Activated CD8-positive, alpha-beta memory T cell treated with anti-CD3 and anti-CD28 coated beads for 48 hours (primary cell): ENCODE measurements at places on chromosomes 12 and 14.

- no peak for DNase-seq
Observed at GRCh38 chr12:55696141-55696540, 11.6 kb downstream of the ITGA7 start.

- DNase-seq: no peak
Observed at GRCh38 chr12:15712823-15713660, 76.1 kb downstream of the EPS8 start.

- no peak for DNase-seq
Observed at GRCh38 chr14:64388533-64389285, 556 bp downstream of the MTHFD1 start.

GRCh38 chr12:112892856-112893255 is 13.9 kb upstream of the OAS1 start:
- no peak for DNase-seq

DNA sequence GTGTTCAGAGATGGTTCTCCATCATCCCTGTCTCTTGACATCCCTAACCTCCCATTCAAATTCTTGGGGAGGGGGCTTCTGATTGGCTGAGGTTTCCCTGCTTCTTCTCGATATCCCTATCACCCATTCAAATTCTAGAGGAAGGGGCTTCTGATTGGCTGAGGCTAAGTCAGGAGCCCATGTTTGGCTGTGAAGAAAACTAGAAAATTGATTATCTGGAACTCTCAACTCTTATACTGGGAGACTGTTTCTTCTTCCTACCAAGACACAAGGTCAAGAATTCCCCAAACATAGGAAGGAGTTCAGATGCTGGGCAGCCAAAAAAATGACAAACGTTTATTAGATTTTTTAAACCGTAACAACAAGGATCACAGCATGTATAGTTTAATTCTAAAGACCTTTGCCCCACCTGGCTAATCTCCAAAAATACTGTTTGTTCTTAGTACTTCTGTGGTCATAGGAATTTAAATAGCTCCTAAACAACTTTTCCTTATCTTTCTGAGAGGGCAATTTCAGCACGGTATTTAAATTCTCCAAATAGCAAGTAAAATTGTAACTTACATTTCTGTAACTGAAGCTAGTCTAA is 26.4 kb downstream of the SPIC start:
- DNase-seq: no peak

DNA sequence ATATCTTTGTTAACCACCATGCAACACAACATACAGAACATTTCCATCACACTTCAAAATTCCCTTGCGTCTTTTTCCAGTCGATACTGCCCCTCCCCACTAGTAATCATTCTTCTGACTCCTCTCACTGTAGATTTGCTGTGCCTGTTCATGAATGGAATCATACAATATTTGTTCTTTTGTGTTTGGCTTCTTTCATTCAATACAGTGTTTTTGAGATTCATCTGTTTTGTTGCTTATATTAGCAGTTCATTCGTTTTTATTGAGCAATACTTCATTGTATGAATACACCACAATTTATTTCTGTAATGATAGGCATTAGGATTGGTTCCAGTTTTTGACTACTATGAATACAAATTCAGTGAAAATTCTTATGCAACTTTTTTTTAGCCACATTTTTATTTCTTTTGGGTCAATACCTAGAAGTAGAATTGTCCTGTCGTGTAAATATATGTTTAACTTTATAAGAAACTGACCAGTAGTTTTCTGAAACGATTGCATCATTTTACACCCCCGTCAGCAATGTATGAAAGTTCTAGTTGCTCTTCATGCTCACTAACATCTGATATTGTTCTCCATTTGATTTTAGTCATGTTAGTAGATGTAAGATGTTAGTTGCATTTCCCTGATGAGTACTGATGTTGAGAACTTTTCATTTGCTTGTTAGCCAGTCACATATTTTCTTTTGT is 127.5 kb downstream of the TGFB3 start:
- no peak for DNase-seq

GRCh38 chr12:63149909-63150712 is 890 bp downstream of the AVPR1A start:
- no peak for DNase-seq

DNA sequence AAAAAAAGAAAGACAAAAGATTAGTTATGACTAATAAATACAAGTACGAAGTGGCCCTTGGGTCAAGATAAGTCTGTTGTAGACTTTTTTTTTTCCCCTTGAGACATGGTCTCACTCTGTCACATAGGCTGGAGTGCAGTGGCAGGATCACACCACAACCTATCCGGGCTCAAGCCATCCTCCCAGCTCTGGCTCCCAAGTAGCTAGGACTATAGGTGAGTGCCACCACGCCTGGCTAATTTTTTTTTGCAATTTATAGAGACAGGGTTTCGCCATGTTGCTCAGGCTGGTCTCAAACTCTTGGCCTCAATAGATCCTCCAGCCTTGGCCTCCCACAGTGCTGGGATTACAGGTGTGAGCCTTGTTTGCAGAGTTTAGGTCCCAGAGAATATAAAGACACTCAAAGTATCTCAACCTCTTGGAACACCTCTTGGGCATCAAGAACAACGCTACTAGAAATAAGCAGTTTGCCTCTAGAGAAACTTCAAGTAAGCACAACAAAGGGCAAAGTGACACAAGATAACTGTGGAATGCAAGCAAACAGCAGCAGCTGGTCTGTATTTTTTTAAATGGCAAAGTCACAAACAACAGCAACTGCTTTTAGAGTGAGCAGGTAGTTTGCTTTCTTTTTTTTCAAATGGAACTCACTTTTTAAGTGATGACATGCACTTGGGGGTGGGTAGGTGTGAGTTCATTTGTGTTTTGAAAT is 3.9 kb upstream of the MDM2 start:
- no peak for DNase-seq

DNA sequence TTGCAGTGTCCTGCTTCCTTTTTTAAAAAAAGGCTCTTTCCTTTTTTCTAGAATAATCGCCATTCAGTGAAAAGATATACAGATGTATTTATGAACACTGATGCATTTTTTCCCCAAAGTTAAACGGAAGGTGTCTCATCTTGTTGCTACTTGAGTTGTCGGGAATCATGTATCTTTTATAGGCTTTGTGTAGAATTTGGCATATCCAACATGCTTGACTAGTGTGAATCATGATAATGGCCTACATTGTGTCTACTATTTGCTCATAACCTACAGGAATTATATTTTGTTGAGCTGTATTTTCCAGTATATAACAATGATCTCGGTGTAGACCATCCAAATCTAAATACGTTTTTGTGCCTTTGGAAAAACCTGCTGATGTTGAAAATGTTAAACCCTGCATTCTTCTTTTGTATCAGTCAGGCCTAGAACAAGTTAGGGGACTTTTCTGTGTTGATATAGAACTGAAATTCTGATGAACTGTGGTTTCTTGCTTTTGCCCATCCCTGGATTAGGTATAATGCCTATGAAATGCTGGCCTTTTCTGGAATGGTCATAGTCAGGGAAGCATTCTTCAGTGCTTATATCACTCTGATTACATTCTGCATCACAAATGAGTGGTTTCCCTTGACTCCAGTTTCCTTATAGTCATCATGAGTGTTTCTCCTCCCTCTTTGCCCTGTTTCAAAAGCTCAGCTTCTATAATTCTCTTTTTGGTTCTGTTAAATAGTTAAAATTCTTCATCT is 10.8 kb downstream of the BMAL2 start:
- DNase-seq: no peak

DNA sequence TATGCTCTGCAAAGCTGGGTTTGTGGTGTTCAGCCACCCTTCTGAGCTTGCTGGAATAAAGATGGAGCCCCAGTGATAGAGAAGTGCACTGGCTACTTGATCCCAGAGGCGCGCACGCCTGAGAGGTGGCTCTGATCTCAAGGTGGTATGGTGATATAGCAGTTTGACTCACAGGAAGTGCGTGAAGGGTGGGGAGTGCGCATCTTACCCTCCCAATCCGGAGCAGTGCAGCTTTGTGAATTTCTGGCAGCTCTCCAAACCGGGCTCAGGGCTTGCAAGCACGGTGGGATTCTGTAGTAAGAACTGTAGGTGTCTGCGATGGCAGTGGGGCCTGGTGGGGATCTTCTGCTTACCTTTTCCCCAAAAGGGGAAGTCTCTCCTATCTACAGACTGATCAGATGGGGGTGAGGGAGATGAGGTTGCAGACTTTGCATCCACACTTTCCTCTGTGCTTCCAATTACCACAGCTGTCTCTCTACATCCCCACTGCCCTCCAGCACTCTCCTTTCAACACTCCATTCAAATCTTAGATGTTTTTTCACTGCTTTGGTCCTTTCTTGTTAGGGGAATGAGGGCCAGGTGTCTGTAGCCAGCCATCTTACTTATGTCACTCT is 197.4 kb upstream of the SLC38A2 start:
- DNase-seq: no peak

GRCh38 chr14:97975962-97976361 is 1178.8 kb downstream of the VRK1 start:
- DNase-seq: no peak

- DNase-seq: no peak
Observed at GRCh38 chr12:46579474-46579873, 206.9 kb upstream of the SLC38A2 start.

DNA sequence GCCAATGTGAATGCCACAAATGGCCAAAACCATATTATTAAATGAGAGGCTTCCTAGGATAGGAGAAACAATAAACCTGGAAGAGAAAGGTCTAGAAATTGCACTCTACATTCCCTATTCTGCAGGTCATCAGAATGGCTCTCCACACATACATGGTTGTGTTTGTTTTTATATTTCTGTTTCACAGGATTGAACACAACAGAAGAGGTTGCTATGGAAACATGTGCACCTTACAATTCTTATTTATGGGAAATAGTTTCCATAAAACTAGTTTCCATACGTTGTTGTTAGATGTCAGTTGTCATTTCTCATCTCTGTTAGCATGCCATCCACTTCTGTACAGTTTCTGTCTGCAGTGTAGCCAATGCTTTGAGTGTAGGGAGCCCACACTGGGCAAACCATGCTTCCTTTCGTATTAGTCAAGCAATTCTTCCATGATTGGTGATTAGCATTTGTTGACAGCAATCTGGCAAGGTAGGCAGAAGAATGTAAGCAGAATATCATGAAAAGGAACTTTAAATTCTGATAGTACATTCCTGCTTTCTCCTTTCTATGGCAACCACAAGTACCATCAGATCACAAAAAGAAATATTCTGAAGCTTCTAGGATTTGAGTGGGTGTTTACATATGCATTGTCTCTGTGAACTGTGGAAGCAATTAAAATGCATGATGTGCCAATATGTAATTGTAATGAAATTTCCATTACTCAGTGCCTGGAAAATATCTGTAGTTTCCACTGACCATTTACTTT is 141.6 kb upstream of the AVPR1A start:
- no peak for DNase-seq

- no peak for DNase-seq
Observed at GRCh38 chr12:124484526-124484953, 82.9 kb downstream of the NCOR2 start.

DNA sequence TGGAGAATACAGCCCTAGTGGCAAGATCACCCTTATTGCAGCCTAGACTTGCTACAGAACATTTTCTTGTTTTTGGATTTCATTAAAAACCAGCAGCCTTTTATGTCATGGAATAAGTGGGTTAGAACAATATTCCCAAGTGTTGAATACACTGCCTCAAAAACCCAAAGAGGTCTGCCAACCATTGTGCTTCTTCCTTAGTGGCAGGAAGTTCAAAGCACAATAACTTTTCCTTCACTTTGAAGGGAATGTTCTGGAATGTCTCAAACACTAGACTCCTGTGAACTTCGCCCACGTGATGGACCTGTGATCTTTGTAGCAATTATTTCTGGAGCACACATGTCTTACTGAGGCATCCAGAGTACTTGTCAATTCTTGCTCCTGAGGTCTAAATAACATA is 8.5 kb downstream of the SLC17A8 start:
- DNase-seq: no peak

DNA sequence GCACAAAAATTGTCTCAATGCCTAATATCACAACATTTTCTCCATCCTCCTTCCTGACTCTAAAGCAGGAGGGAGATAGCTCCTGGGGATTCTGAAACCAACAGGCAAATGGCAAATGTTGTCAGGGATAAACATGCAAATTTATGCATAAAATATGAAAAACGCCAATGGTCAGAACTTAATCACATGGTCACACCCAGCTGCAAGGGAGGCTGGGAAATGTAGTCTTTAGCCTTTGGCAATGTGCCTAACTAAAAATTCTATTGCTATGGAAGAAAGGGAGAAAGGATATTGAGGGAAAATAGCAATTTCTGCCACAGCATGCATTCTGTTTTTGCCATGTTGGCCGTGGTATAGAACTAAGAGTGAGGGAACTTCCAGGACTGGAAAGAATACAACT is 11.7 kb upstream of the OASL start:
- DNase-seq: no peak

- no peak for DNase-seq
Observed at GRCh38 chr12:12837025-12837812, 24.1 kb downstream of the DDX47 start.

- DNase-seq: no peak
Observed at GRCh38 chr14:34368971-34369647, 92.9 kb downstream of the SPTSSA start.
